NCI-H187 (cell line): ENCODE measurements at places on chromosomes 16 and 17.

DNA sequence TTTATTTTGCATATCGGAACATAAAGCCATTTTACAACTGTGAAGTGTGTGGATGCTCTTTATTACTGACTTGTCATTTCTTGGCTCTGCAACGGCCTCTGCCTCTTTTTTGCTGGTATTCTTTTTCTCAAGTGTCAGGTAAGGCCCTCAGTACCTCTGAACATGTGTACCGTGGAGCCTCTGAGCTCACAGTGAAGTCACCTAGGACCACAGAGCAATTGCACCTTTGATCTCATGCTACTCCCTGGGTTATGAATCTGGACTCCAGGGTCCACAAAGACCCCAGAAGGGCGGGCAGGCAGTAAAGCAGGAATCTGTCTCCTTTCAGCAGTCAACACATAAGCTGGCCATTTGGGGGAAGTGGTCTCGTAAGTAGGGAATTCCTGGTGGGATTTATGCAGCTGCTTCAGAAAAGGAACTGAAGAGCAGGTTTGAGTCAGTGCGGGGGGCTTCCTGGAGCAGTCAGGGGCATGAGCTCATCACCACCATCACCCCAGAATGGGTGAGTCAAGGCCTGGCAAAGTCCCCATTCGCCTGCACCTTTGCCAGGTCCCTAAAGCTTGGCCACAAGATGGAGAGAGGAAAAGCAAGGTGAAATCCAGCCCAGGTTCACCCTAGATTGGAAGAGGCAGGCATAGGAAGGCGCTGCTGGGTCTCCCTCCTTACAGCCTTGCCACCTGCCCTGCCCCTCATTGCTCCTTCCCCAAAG is 33.0 kb downstream of the TBX4 start:
- no peak for DNase-seq

DNA sequence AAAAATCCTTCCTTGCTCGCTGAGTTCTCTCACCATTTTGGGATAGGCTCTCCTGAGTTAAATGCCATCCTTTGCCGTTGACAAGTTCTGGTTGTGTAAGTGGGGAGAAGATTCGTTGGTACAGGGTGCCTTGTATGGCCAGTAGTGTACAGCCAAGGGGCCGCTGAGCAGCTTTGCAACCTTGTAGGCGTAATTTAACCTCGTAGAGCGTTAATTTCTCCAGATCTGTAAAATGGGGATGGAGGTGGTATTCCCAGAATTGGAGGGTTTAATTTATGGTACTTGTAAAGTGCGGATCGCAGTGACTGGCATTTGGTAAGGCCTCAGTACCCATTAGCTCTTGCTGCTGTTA is 1.4 kb downstream of the ARSG start:
- DNase-seq, result no peak

DNA sequence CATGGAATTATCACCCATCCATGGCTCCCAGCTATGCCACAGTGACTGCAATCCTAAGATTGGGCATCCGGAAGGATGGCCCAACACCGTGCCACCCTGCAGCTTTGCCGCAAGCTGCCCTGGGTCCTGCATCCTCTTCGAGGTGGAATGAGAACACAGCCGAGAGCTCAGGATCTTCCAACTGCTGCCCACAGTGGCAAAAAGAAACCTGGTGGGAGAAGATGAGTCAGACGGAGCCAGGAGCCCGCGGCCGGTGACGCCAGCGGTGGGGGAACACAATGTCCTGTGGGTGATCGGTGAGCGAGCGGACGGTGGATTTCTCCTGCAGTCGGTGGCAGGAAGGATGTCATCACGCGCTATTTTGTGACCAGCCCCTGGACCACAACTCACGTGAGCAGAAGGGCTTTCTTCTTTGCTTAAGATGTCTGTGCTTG is 20.1 kb downstream of the CD7 start:
- no peak for DNase-seq

DNA sequence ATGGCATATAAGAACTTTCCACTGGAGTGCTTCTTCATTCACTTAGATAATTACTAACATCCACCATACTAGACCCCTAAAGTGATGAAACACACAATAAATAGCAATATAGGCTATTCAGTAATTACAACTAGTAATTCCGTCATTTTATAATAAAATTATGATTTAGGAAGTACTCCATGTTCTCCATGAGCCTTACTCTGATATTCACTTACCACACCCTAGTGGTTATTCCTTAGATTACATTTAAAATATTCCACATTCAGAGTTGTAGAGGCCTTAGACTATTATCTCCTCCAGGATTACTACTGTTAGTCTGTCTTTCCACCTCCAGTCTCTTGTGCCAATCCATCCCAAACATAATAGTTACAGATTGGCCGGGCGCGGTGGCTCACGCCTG is 62.4 kb downstream of the STH start:
- no peak for DNase-seq

GRCh38 chr17:12537436-12537835 is 128.3 kb upstream of the MYOCD start:
- no peak for DNase-seq

GRCh38 chr16:67082100-67082499 is 27.6 kb upstream of the PHAF1 start:
- no peak for DNase-seq

GRCh38 chr16:74169687-74170376 is 126.8 kb upstream of the PSMD7 start:
- DNase-seq, result no peak

DNA sequence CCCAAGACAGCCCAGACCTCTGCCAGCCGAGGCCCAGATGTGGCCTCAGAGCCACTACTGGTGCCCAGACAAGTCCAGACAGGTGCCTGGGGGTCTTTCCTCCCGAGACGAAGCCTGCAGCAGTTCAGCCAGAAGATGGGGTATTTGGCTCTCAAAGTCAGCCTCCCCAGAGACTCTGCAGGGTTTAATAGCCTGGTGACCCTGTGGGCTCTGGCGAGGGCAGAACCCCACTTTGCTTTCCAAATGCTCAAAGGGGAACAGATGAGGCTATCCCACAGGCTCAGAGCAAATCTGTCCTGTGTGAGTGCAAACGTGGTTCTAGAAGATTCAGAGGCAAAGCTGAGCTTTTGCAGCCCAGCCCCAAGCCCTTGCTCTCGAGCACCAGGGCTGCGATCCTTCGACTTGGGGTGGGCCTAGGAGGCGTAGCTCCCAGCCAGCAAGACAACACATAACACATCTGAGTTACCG is 236.0 kb downstream of the MRTFB start:
- no peak for DNase-seq

- no peak for DNase-seq
These were observed 102.2 kb downstream of the ABCA8 start for GRCh38 chr17:68853036-68853435.

GRCh38 chr17:81821603-81822311 is 11.3 kb downstream of the MCRIP1 start:
- DNase-seq, result no peak

DNA sequence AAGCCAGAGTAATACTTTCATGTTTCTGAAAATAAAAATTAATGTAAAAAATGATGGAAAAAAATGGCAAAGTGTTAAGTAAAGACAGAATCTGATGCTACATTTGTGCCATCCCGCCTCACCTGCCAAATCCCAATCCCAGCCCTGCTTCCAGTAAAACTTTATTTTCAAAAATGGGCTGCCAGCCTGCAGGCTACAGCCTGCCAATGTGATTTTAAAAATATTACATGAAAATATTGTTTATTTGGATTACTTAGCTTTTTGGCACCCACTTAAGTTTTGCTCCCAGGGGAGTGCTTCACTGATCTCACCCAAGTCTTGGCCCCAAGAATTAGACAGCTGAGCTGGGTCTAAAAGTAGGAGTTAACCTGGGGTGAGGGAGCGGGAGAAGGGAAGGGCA is 112.8 kb downstream of the C16orf78 start:
- no peak for DNase-seq

DNA sequence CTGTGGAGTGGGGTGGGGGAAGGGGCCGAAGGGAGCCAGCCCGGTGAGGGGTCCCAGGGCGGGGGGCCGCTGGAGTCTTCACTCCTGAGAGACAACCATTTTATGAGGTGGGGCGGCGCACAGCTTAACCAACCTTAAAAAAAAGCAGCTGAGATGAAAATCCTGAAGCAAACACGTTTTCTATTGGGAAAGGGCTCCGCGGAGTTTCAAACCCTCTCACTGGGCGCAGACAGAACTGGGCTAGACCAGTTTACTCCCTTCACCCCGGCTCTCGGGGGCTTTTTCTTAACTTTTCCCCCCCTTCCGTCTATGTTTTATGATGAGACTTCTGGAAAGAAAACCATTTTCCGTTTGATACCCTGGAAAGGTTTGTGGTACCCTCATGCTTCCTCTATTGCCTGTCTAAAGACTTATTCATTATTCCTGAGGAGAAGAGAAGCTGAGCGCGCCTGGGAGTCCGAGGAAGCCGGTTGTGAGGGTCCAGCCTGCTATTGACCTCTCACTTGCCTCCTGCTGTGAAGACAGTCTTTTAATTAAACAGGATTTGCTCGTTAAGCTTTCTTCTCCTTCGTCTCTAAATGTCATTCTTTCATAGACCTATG is 482 bp upstream of the SSH2 start:
- DNase-seq, result no peak
